ENCODE measurements at places on chromosomes 4 and X.

- DNase-seq: no peak
Observed at GRCh38 chr4:88803600-88804096, 106.0 kb upstream of the NAP1L5 start.

- no peak for DNase-seq
Observed at GRCh38 chrX:39815631-39816030, 282.1 kb downstream of the BCOR start.

- DNase-seq: no peak
Observed at GRCh38 chr4:108160741-108161352, 7.9 kb downstream of the LEF1 start.

DNA sequence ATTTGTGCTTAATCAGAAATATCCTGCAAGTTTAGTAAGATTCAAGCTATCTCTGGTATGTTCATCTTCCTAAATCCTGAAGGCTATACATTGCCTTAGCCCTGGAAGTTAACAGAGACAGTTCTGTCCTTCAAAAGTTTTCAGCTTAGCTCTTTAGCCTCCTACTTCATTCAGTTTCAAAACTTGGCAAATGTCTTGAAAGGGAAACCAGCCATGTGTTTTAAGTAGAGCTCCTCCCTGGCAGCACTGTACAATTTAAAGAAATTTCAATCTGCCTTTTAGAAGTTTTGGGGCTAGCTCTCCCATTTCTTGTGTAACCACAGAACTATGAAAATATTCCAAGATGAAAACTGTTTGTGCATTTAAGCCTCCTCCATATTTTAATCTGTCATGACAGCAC is 47.0 kb downstream of the FANCB start:
- no peak for DNase-seq

DNA sequence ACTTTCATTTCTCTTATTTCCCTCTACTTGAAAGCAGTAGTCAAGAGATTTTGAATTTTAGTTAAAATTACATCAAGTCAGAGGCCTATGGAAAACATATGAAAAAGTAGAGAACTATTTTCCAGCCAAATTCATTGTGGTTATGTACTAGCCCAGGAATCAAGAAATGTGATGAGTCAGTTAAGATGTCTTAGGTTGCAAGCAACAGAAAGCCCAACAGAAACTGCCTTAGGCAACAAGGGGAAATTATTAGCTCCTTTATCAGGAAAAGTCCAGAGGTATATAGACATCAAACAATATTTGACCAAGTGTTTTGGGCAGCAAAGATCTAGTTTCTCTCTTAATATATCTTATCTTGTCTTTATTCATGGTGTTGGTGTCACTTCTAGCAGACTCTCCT is 37.8 kb upstream of the FRMD7 start:
- DNase-seq: no peak

DNA sequence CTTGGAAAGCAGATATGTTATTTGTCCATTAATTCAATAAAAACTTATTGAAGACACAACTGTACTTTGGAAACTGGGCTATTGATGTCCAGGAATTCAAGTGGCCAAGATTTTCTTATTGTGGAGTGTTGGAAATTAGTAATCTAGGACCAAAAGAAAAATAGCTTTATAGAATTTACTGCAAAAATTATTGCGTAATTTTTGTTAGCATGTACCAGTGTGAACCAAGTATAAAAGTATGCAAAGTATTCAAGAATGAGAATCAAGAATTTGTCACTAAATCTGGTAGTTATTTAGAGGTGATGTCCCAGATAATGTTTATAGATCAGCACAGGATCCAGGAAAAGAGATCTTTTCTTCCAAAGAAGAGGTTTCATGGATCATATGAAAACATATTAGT is 468.9 kb upstream of the CTSO start:
- DNase-seq: no peak

- DNase-seq: no peak
Observed at GRCh38 chr4:125350470-125351135, 35.8 kb downstream of the FAT4 start.

GRCh38 chrX:20130357-20130756 is 11.3 kb downstream of the EIF1AX start:
- DNase-seq: no peak

DNA sequence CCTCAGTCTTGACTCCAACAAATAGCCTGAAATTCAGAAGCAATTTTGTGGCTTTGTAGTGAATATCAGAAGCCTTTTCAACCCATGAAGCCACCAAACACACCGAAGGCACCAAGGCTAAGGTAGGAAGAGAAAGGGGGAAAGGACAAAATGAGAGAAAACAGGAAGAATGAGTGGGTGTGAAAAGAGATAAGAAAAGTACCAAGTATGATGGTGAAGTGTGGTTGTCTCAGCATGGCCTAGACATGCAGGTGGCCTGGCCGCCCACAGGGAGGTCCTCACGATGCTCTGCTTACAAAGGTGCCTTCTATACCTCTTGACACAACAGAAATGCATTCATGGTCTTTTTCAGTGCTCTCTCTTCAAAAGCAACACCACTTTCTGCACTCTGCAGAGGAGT is 34.9 kb downstream of the ACSL1 start:
- no peak for DNase-seq

DNA sequence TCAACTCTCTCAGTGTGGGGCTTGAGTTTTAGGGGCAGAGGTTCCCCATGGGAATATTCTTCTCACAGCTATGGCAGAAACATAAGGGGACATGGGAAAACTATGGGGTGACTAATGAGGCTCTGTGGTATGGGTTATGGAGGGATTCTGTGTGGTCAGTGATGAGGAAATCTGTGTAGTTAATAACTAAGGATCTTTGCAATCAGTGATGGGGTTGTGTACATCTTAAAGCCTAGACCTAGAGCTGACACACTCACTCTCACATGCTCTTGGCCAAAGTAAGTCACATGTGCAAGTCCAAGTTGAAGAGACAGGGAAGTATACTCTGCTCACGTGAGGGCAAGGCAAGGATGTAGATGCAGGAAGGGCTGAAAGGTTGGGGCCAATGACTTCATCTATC is 86.4 kb upstream of the UXT start:
- DNase-seq: no peak

DNA sequence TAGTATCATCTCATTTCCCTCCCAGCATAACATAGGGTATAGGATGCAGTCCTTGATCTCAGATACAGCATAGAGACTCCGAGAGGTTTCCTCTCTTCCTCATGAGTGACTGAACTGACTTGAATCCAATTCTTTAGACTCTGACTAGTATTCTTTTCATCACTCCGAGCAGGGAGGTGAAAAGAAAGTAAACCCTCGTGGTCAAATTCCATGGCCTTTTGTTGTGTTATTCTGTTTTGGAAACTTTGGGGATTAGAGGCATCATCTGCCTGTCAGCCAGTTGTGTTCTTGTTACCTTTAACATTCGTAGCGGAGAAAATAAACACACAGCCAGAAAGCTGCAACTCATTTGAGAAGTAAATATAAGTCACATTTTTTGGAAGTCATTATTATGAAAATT is 206.6 kb downstream of the ARHGAP10 start:
- DNase-seq: no peak
